Activated CD4-positive, alpha-beta T cell treated with anti-CD3 and anti-CD28 coated beads, Interleukin-2, amount 10 ng/mL, durations not matched to agents 7 days and 5 days (primary cell): ENCODE measurements at places on chromosomes 2 and 18.

GRCh38 chr18:31574359-31574758 lies 17.3 kb upstream of the TTR start:
- no peak for DNase-seq

- no peak for DNase-seq
These were observed 1176.2 kb downstream of the SUCLG1 start for GRCh38 chr2:83282841-83283240.

DNA sequence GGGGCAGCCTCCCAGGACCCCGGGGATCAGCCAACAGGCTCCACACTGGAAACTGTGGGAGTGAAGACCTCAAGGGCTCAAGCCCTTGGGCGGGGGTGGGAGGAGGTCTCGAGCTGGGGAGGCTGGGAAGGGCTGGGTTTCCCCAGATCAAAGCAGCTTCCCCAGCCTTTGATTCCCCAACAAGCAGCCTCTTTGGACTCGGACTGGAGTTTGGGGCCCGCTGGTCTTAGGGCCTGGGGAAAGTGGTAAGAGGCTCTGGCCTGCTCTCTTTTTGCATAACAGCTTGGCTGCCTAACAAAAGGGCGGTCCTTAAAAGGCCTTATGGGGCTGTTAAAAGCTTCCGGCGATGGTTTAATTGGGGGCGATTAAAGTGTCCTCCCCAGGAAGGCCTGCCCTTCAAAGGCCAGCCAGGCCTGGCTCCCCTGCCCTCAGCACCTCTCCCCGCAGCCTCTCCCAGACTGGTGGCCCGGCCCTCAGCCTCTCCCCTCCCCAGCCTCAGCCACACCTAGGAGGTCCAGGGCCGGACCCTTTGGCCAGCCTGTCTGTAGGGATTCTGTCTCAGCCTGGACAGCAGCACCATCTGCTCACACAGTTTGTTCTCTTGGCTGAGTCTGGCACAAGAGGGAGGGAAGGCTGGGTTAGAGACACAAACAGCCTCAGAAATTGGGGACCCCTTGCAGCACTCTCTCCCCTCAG lies 39.6 kb downstream of the ZFP36L2 start:
- DNase-seq = no peak

DNA sequence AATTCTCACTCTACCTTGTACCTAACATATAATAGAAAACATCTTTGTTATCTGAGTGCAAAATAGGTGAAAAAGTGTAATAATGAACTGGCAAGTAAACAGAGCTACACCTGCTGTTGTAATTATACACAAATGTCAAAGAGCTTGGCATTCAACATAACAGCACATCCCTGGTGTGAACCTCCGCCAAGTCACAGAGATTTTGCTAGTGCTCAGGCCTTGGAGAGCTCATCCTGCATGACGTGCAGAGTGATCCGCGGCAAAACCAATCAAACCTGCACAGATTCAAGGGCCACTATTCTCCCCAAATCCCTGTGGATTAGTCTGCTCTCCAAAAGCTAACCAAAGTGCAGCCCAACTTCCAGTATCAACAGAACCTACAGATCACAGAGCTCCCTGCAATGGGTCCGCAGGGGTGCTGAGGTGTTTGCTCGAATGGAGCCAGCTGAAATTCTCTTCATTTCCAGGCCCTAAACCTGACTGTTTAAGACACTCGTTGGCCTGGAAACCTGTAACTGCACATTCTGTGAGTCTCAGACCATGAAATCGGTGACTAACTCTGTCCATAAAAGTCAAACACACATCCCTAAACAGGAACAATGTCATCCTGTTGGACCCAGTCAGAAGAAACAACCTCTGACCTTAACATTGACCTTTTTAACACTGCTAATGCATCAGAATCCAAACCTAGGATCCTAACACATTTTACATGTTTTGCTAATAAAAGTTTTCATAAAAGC lies 111.8 kb downstream of the EPB41L3 start:
- no peak for DNase-seq

DNA sequence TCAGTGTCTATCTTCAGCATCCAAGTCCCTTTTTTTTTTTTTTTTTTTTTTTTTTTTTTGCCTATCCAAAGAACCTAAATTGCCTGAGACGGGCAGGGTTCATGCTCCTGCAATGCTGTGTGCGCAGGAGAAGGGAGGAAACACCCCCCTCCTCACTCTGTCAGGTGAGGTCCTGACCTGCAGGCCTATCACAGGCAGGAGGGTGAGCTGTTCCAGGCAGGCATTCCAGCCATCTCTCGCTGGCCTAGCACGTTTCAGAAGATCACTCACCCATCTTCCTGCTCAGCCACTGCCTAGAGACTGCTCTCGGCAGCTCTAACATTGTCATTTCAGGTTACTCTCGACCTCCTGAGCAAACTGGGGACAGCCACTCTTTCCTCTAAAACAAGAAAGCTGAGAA lies 48.4 kb upstream of the LAPTM4A start:
- DNase-seq = no peak

- DNase-seq = no peak
These were observed 57.2 kb downstream of the LIPG start for GRCh38 chr18:49618742-49619681.

- no peak for DNase-seq
These were observed 37.1 kb downstream of the SH2D6 start for GRCh38 chr2:85455552-85456090.

- DNase-seq = no peak
These were observed 16.5 kb downstream of the HS6ST1 start for GRCh38 chr2:128302011-128302743.

DNA sequence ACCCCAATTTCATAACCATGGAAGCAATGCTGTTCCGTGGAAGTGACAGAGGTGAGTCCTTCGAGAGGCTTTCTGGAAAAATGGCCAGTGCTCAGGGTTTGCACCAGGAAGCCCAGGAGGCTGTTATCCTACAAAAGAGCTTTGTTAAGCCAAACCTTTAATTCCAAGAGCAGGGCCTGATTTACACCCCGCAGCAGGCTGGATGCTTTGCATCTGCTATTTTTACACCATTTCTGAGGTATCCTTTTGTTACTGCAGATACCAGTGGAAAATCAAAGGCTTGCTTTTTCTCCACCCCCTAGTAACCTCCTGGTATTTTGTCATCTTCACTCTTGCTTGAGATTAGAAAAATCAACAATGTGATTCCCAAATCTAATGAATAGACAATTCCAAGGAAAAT lies 380.6 kb downstream of the SOX11 start:
- no peak for DNase-seq

GRCh38 chr2:113053666-113054065 lies 999 bp upstream of the IL36B start:
- DNase-seq = no peak

GRCh38 chr2:215744514-215744913 lies 268.8 kb downstream of the MREG start:
- no peak for DNase-seq

GRCh38 chr2:242031481-242032019 lies 162.0 kb downstream of the RTP5 start:
- peak; percentile 74 for DNase-seq

DNA sequence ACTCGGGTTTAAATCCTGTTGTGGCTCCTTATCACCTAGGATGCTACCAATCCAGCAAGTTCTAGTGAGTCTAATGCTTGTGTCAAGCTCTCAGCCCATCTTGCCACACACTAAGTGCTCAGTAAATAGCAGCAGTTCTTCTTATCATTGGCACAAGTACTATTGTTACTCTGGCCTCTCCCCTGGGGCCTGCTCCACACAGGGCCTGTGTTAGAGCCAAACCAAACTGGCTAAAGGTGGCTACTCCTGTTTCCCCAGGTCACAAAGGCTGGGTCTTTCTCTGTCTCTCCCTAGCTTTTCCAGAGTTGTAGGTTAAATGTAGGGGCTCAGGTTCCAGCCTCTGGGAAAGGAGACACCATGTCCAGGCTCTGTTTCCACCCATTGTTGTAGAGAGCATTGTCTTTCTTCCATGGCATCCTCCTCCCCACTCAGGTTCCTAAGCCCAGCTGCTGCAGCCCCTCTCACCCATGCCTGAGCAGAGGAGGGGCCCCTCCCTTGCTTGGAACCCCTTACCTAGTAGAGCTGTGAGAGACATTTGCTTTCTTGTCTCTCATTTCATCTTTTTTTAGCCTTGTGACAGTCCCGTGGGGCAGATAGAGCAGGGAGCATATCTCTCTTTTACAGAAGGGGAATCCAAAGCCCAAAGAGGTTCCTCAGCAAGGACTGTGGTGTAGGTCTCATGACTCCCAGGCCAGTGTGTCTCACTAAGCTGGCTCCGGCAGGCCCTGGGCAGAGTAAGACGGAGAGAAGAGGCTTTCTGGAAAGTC lies 56.4 kb upstream of the OTOF start:
- DNase-seq = no peak

GRCh38 chr2:656676-657075 lies 20.5 kb downstream of the TMEM18 start:
- DNase-seq = no peak

DNA sequence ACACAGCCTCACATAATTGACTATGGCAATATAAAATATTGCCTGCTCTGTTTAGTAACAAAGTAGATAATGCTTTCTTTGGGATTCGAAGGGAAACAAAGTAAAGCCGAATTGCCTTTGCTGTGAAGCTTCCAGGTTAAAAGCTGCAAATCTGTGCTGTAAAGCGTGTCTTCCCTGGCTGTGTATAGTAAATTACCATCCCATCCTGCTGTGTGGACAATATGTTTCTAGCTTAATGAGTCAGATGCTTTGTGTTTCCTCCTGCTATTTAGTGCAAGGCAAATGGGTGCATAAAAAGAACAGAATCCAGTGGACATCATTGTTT lies 265.1 kb downstream of the SOCS6 start:
- no peak for DNase-seq

DNA sequence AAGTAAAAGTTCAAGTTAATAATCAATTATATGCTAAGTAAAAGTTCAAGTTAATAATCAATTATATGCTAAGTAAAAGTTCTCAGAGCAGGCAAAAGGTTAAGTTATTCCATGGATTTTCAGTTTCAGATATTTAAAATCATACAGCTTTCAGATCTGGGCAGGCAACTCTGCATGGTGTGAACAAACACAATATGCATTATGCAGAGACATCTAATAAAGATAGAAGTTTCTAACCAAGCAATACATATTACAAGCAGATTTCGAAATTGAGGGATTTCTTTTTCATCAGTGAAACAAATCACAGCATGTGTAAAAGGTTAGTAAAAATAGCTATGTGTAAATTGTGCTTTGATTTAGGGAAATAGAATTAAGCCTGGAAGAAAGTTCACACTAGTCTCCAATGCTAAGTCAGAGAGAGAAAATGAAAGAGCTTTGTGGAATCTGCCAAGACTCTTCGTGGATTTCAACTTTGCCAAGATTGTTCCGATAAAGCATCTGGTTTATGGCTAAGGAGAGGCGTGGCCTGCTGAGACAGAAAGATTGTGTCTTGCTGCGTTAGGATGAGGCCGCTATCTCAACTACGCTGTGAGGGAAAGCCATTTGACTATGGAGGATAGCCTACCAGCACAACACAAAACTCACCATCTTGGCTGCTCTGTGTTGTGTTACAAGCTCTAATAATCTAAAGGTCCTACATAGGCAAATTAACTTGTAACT lies 60.1 kb upstream of the SLC16A14 start:
- no peak for DNase-seq

DNA sequence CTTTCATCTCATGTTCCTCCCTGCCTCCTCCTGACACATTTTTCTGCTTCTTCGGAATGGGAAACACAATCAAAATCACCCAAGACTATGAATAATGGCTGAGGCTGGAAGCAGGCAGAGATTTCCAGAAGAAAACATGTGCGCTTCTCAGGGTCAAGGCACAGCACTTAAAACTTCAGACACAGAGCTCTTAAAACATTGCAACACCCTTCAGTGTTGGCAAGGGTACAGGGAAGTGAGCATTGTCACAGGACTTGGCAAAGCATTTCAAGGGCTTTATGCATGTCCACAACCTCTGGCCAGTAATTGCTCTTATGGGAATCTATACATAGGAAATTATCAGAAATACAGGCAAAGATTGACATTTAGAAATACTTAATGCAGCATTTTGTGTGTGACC lies 477.6 kb upstream of the KLHL29 start:
- DNase-seq = no peak

DNA sequence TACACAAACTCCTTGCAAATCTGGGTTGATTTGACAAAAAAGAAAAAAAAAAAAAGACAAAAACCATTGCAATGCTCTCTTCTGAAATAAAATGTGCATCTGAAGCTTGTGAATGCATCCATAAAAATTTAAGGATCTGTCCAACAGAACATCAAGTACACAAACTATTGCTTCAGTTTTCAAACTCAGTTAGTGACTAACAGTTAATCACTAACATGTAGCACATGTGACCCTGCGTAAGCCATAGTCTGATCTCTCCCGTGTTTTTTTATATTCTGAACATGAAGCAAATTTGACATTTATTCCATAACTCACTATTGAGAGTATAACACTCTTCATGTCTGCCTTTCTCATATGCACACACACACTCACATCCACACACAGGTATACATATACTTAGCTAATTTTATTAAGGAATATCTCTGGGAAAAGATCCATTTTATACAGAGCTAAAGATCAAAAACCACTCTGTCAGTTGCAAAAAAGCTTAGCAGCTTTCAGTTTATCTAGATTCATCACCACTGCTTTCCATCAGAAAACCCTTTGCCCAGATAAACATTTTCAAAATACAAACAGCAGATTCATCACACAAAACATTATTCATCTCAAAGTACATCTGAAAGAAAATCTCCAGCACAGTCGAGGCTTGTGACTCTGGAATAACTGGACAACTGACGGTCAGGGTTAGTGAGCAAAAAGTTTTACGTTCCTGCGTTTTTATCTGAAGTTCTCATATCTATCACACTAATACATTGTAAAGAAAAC lies 1000.4 kb upstream of the ACVR2A start:
- DNase-seq = no peak

DNA sequence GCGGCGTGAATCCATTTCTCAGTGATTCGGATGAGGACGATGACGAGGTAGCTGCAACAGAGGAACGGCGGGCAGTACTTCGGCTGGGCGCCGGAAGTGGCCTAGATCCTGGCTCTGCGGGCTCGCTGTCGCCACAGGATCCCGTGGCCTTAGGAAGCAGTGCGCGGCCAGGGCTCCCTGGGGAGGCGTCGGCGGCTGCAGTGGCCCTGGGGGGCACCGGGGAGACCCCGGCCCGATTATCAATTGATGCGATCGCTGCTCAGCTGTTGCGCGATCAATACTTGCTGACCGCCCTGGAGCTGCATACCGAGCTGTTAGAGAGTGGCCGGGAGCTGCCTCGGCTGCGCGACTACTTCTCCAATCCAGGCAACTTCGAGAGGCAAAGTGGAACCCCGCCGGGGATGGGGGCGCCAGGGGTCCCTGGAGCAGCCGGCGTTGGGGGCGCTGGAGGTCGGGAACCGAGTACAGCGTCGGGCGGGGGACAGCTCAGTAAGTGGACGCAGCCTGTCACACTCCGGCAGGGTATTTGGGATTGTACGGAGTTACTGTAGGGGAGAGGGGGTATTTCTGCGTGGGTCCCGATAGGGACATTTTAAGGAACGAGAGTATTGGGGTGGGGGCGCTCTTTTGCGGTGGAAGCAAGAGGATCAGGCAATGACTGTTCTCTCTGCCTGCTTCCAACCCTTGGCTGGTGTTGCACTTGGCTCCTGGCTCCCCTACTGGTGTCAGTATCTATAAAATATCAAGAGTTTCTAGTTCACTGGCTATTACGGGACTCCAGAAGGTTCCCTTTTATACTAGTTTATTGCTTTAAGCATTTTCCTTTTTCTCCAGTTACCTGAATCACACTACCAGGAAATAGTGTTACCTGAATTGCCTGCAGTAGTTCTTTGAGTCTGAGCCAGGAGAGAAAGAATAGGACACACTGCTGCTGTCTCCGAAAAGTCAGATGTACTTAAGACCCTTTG lies 772 bp downstream of the RELCH start:
- peak; percentile 36 for DNase-seq

- DNase-seq = no peak
These were observed 440.8 kb upstream of the LRRTM4 start for GRCh38 chr2:77962943-77963342.

- no peak for DNase-seq
These were observed 6.6 kb downstream of the NR4A2 start for GRCh38 chr2:156325688-156326525.
